Suprapubic skin (tissue), 4 donors: ENCODE measurements at places on chromosomes 13 and 19.
A peak's percentile ranks its signal among the peaks of the same experiment; 100 is the strongest.

GRCh38 chr19:1355568-1356507 lies 27.9 kb upstream of the NDUFS7 start:
- DNase-seq, result no peak
- no peaks in the 10 kb centered on the region for H3K27me3 ChIP-seq
- peaks cover 33% of the 10 kb centered on the region for H3K4me1 ChIP-seq

DNA sequence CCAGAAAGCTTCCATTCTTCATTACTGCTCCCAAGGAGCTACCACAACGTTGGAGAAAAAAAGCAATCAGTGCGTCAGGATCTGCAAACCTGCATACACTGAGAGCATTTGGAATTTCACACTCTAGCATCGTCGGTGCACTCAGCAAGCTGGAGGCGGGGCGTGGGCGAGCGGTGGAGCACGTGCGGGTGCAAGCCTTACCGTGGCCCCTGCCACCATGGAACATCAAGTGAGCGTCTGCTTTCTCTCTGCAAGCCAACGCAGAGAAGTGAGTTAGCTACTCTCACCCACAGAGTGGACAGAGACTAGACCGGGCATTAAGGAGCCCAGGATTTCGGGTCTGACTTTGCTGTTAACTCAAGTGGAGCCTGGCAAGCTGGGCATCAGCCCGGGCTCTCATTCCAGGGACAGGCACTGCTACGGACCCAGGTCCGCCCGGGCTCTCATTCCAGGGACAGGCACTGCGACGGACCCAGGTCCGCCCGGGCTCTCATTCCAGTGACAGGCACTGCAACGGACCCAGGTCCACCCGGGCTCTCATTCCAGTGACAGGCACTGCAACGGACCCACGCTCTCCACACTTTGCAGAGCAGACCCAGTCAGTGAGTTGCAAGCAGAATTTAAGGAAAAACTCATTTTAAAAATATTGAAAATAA lies 124.1 kb upstream of the SPACA7 start:
- no peak for DNase-seq
- no peak overlapping the region for H3K4me3 ChIP-seq

- H3K27ac ChIP-seq, result no peak overlapping the region
- peaks cover 1% of the 10 kb centered on the region for H3K36me3 ChIP-seq
- no peaks in the 10 kb centered on the region for H3K4me1 ChIP-seq
- no peak for DNase-seq
These were observed 11.9 kb upstream of the GARIN5A start for GRCh38 chr19:50488389-50489194.

DNA sequence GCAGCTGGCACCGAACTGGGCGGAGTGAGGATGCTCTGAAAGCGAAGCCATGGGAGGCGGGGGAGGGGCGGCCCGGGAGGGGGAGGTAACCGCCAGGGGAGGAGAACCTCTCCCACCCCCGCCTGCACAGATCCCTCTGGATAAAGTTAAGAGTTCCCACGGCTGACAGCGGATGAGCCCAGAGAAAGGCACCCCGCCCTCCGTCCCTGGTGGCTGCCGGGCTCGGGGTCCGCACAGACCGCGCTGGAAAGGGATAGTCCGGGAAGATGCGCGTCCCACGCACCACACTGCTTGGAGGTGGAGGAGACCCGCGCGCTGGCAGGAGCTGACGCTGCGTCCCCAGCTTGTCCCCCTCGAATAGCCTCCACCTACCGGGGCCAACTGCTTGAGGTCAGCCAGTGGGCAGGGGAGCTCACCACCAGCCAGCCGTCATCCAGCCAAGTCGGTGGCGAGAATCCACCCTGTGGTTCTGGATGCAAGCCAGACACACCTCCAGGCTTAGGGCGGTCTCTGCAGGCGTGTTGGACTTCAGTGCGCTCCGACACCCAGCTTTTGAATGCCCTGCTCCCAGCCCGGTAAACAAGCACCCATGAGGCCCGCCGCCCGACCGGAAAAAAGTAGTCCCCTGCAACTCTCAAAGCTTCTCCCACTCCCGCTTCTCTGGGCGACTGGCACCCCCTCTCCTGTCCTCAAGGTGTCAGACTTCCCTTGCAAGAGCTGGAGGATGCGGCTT lies at the start of gene TRPC4:
Gene TRPC4 (minus strand): TSS at position 17 of the 733 bp plus-strand sequence. CDS start 86,439 bp downstream, outside the sequence.
- peak within 1 kb of the TSS; percentile 42 for H3K4me3 ChIP-seq
- DNase-seq, result peak; percentile 55
- H3K27me3 ChIP-seq, result peaks cover 41% of the 10 kb centered on the region
- H3K27ac ChIP-seq, result no peak within 1 kb of the TSS
- no peaks in the 10 kb centered on the region for H3K36me3 ChIP-seq
- H3K4me1 ChIP-seq, result peaks cover 17% of the 10 kb centered on the region

GRCh38 chr13:72316716-72317115 lies 410.7 kb downstream of the MZT1 start:
- DNase-seq, result no peak
- no peaks in the 10 kb centered on the region for H3K4me1 ChIP-seq
- H3K36me3 ChIP-seq, result no peaks in the 10 kb centered on the region
- H3K27ac ChIP-seq, result no peak overlapping the region
- no peaks in the 10 kb centered on the region for H3K27me3 ChIP-seq

GRCh38 chr19:54383330-54383729 lies 18.6 kb upstream of the LAIR1 start:
- no peak for DNase-seq
- H3K36me3 ChIP-seq, result no peaks in the 10 kb centered on the region
- peaks cover 8% of the 10 kb centered on the region for H3K4me1 ChIP-seq
- H3K27ac ChIP-seq, result no peak overlapping the region
- no peak overlapping the region for H3K4me3 ChIP-seq
- peaks cover 31% of the 10 kb centered on the region for H3K27me3 ChIP-seq

DNA sequence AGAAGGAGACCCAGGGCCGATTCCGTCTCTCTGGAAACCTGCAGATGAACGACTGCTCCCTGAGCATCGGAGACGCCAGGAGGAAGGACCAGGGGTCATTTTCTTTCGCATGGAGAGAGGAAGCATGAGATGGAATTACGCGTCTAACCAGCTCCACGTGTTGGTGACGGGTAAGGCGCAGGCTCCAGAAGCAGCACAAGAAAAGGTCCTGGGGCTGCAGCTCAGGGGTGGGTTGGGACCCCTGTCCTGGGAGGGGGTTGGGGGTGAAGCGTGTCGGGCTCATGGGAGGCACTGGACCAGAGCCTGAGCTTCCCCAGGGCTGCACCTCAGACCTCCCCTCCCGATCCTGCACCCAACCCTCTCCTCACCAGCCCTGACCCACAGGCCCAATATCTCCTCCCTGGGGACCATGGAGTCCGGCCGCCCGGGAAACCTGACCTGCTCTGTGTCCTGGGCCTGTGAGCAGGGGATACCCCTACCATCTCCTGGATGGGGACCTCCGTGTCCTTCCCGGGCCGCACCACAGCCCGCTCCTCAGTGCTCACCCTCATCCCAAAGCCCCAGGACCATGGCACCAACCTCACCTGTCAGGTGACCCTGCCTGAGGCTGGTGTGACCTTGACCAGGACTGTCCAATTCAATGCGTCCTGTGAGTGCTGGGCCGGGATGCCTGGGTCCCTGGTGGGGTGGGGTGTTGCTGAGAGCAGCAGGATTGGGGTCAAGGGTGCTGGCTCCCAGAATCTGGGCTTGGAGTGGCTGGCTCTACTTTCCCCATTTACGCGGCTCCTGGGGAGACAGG lies 39.6 kb upstream of the CD33 start:
- H3K27me3 ChIP-seq, result peaks cover 32% of the 10 kb centered on the region
- no peak overlapping the region for H3K4me3 ChIP-seq
- no peak overlapping the region for H3K27ac ChIP-seq
- no peaks in the 10 kb centered on the region for H3K36me3 ChIP-seq
- H3K4me1 ChIP-seq, result no peaks in the 10 kb centered on the region

GRCh38 chr13:52738719-52739467 lies 727 bp downstream of the CNMD start:
- H3K4me1 ChIP-seq, result peaks cover 10% of the 10 kb centered on the region
- peak overlapping the region; percentile 35 for H3K4me3 ChIP-seq
- DNase-seq, result no peak
- H3K36me3 ChIP-seq, result no peaks in the 10 kb centered on the region
- no peak overlapping the region for H3K27ac ChIP-seq

DNA sequence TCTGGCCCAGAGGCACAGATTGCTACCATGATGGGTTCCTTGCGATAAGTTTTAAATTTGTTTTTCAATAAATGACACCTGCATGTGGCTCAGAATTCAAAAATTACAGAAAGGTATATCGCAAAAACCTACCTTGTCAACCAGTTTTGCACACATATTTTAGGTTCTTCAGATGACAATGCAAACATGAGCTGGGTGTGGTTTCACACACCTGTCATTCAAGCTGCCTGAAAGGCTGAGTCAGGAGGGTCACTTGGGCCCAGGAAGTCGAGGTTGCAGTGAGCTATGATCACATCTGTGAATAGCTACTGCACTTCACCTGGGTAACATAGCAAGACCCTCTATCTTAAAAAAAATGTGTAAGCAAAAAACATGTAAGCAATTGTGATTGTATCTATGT lies 56.1 kb downstream of the DNM2 start:
- H3K4me1 ChIP-seq, result peaks cover 11% of the 10 kb centered on the region
- H3K27me3 ChIP-seq, result no peaks in the 10 kb centered on the region
- H3K36me3 ChIP-seq, result peaks cover 64% of the 10 kb centered on the region
- H3K27ac ChIP-seq, result no peak overlapping the region
- no peak for DNase-seq
- no peak overlapping the region for H3K4me3 ChIP-seq

GRCh38 chr19:16113727-16114126 lies 2.0 kb downstream of the RAB8A start:
- DNase-seq, result no peak
- H3K36me3 ChIP-seq, result peaks cover 12% of the 10 kb centered on the region

GRCh38 chr19:28444362-28444761 lies 768.6 kb downstream of the UQCRFS1 start:
- no peak for DNase-seq
- H3K27me3 ChIP-seq, result no peaks in the 10 kb centered on the region
- no peaks in the 10 kb centered on the region for H3K36me3 ChIP-seq
- H3K4me1 ChIP-seq, result no peaks in the 10 kb centered on the region

DNA sequence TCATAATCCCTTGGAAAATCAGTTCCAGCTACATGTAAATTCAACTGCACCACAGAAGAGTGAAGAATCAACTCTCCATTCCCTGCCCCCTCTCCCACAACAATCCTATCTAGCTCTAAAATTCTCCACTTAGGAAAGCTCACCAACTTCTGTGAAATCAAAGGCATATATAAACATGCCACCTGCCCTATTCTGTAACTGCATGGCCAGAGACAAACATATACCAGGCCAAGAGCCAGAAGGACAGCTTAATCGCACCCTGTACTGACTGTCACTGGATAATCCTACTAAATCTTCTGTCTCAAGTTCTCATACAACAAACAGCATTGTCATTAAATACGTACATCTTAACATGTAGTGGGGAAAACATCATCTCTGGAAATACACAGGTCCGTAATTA lies 58.2 kb upstream of the EEF1AKMT1 start:
- peaks cover 17% of the 10 kb centered on the region for H3K36me3 ChIP-seq
- no peak overlapping the region for H3K27ac ChIP-seq
- H3K4me3 ChIP-seq, result no peak overlapping the region
- H3K4me1 ChIP-seq, result peaks cover 8% of the 10 kb centered on the region
- DNase-seq, result no peak

DNA sequence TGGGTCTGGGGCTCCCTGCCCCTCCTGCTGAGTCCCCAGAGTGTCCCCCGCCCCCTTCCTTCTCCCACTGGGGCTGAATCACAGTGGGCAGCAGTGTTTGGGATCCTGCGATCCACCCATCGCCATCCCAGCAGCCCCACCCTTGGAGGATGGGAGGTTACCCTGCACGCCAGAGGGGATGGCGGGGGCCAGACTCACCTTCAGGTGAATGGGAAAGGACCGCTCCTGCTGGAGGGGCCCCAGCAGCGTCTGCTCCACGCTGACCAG lies 569 bp downstream of the DLEU7 start:
- H3K27me3 ChIP-seq, result peaks cover 41% of the 10 kb centered on the region
- DNase-seq, result no peak
- H3K36me3 ChIP-seq, result no peaks in the 10 kb centered on the region
- no peak overlapping the region for H3K27ac ChIP-seq

DNA sequence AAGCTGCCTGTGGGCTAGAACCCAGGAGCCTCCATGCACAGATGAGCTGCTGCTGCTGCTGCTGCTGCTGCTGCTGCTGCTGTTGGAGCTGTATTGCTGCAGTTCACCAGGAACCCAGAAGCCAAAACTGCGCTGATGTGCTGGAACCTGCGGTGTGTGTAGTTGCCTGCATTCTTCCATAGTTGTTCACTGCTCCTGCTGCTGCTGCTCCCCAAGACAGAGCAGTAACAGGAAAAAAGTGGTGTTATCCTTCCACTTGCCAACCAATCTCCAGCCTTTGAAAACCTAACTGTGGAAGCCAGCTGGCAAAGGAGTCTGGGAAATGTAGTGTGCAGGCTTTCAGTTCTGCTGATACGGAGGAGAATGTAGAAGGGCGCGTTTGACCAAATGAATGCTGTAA lies 37.9 kb downstream of the ARHGAP35 start:
- no peak overlapping the region for H3K27ac ChIP-seq
- H3K27me3 ChIP-seq, result no peaks in the 10 kb centered on the region

DNA sequence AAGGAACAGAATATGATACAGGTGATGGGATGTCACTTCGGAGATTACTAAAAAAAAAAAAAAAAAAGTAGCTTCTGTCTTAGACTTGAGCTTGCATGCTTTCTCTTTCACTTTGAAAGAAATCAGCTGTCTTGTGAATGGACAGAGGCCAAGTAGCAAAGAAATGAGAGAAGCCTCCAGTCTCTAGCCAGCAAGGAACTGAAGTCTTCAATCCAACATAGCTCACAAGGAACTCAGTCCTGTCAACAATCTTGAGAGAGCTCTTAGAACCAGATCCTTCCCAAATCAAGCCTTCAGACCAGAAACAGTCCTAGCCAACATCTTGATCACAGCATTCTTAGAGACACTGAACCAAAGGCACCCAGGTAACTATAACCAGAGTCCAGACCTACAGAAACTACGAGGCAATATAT lies 7.7 kb downstream of the N4BP2L2 start:
- H3K4me1 ChIP-seq, result peaks cover 69% of the 10 kb centered on the region
- H3K4me3 ChIP-seq, result peak overlapping the region; percentile 6
- peak overlapping the region; percentile 25 for H3K27ac ChIP-seq
- H3K27me3 ChIP-seq, result no peaks in the 10 kb centered on the region
- peaks cover 4% of the 10 kb centered on the region for H3K36me3 ChIP-seq

GRCh38 chr19:23554548-23554947 lies 132.5 kb downstream of the ZNF675 start:
- no peak for DNase-seq
- H3K27me3 ChIP-seq, result no peaks in the 10 kb centered on the region
- no peaks in the 10 kb centered on the region for H3K36me3 ChIP-seq
- H3K4me3 ChIP-seq, result no peak overlapping the region

- DNase-seq, result no peak
- H3K36me3 ChIP-seq, result no peaks in the 10 kb centered on the region
- H3K27me3 ChIP-seq, result no peaks in the 10 kb centered on the region
- no peaks in the 10 kb centered on the region for H3K4me1 ChIP-seq
- H3K27ac ChIP-seq, result no peak overlapping the region
These were observed 268.7 kb downstream of the MZT1 start for GRCh38 chr13:72458701-72459100.

DNA sequence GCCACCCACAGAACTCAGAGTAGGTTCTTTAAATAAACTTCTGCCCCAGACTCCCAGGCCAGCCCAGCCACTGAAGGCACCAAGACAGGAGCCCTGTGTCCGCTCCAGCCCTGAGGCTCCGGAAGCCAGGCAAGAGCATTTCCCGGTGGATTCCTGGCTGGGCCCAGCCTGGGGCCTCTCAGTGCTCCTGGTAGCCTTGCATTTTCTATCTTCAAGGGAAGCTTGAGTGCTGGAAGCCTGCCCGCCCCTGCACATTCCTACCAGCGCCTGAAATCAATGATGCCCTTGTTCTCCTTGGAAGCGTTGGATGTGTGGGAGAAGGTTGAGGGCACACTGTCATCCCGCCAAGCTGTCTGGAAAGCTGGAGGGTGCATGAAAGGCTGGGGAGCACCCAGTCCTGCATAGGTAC lies 70.3 kb downstream of the ALOX5AP start:
- H3K36me3 ChIP-seq, result no peaks in the 10 kb centered on the region
- H3K27me3 ChIP-seq, result no peaks in the 10 kb centered on the region
- no peak overlapping the region for H3K27ac ChIP-seq
- no peak overlapping the region for H3K4me3 ChIP-seq
- DNase-seq, result no peak
